ENCODE measurements at places on chromosomes 13 and 19. TPM values are rescaled to one million over a fixed set of nuclear protein-coding genes. Genes with fewer than 3 reads are reported as not detected.

The LSM4 gene
- 156 TPM for total RNA-seq

The LRRC63 gene
- 1.5 TPM for total RNA-seq

The SUGP2 gene
- total RNA-seq = 144 TPM

The GNG7 gene
- total RNA-seq = 1.1 TPM

The ZNF616 gene
- 8.3 TPM for total RNA-seq

The FUT3 gene
- not detected for total RNA-seq

The SHKBP1 gene
- 158 TPM for total RNA-seq

The ASF1B gene
- 131 TPM for total RNA-seq

The SIGLEC12 gene
- 1.1 TPM for total RNA-seq

The ZNF90 gene
- 12.3 TPM for total RNA-seq

The CYSLTR2 gene
- total RNA-seq = 3.1 TPM

The CTXN1 gene
- total RNA-seq = not detected

The DAND5 gene
- 0.20 TPM for total RNA-seq

The SIGLEC8 gene
- not detected for total RNA-seq

The TMEM86B gene
- total RNA-seq = 16.7 TPM

The VSTM1 gene
- not detected for total RNA-seq

The RDH8 gene
- total RNA-seq = not detected

The SIAH3 gene
- 0.08 TPM for total RNA-seq

The KLC3 gene
- total RNA-seq = not detected

The MCEMP1 gene
- total RNA-seq = not detected

The PTGIR gene
- 14.7 TPM for total RNA-seq

The BCAM gene
- not detected for total RNA-seq

The VASP gene
- total RNA-seq = 157 TPM

The TGFBR3L gene
- total RNA-seq = 1.4 TPM

The HCST gene
- total RNA-seq = 137 TPM

The SLC27A5 gene
- total RNA-seq = 9.8 TPM

The CGB5 gene
- total RNA-seq = not detected

The ZNF284 gene
- total RNA-seq = 2.1 TPM

The FFAR2 gene
- total RNA-seq = not detected

The THSD8 gene
- total RNA-seq = 31.1 TPM

The NXNL1 gene
- total RNA-seq = not detected

The HMGB1 gene
- total RNA-seq = 709 TPM

The SLC17A7 gene
- total RNA-seq = 0.15 TPM

The OR7G1 gene
- total RNA-seq = not detected

The LILRB4 gene
- total RNA-seq = not detected

The CHERP gene
- 62.2 TPM for total RNA-seq

The NCCRP1 gene
- total RNA-seq = not detected

The DPF1 gene
- 0.20 TPM for total RNA-seq

The LRCH1 gene
- 17.4 TPM for total RNA-seq

The FFAR3 gene
- total RNA-seq = not detected

The UBE2L5 gene
- total RNA-seq = not detected

The PPP1R37 gene
- 21.7 TPM for total RNA-seq

The ZNF69 gene
- total RNA-seq = 4.5 TPM

The TNNT1 gene
- total RNA-seq = 0.32 TPM

The PSG11 gene
- not detected for total RNA-seq

The CRX gene
- not detected for total RNA-seq

The PDX1 gene
- not detected for total RNA-seq

The SERTAD1 gene
- total RNA-seq = 6.2 TPM

The ZNF581 gene
- total RNA-seq = 25.5 TPM

The LRFN3 gene
- 13.5 TPM for total RNA-seq
